ENCODE measurements at places on chromosomes 7 and 10.
A peak's percentile ranks its signal among the peaks of the same experiment; 100 is the strongest.

DNA sequence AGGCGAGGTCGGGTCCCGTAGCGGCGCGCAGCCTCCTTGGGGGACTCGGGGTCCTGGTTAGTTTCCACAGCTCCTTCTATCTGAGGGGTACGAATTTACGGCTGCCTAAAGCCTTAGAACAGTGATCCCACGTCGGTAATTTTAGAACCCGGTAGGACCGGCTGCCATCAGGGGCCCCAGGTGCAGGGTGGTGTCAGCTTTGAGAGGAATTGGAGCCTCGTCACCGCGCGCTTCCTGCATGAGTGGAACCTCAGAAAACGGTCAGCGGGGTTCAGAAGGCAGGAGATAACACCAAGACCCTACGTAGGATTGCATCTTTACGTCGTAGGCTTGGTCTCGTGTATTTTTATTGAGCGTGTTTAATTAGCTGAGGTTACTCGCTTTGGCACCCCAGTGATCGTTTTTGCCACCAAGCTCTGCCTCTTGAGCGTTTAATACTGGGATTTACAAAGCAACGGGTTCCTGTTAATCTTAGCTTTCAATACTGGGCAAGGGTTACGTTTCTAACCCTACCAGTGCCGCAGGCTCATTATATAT is 443 bp downstream of the RNF32 start:
- DNase-seq: peak; percentile 70

DNA sequence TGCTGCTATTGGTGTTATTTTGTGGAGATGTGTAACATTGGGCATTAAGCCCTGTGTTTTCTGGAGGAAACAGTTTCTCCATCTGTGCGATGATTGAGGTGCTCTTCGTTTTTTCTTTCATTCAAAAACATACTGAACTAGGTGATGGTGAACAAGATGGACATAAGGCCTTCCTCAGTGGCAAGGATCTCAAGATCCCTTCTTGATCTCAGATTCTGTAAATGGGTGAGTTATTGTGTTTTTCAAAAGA is 759 bp upstream of the ELAPOR2 start:
- DNase-seq: no peak

DNA sequence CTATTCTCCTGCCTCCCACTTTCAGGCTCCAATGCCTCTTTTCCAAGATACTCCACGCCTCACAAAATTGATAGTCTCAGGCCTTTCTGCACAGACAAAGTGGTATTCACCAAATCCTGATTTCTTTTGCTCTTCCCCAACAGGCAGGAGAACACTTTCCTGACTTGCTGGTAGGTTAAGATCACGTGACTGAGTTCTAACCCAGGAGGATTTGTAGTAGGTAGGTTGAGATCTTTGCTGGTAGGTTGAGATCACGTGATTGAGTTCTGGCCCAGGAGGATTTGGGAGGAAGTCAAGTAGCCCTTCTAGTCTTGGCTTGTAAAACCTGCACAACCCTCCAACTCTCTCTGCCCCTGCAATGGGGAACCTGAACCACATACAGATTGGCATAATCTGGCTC is 741.5 kb downstream of the TYW1 start:
- no peak for DNase-seq

DNA sequence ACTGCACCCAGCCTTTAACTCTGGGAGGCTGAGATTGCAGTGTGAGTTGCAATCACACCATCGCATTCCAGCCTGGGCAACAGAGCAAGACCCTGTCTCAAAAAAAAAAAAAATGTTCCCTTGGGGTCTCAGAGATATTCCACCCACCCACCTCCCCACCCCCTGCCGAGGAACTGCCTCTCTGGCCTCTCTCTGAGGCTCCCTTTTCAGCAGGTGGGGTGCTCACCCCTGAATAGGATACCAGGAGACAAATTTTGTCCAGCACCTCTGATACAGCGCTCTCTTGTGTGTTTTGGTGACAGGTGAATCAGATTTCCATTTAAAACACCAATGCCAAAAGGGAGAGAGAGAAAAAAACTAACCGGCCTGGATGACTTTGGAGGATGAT is 92.6 kb upstream of the KIF5B start:
- no peak for DNase-seq

DNA sequence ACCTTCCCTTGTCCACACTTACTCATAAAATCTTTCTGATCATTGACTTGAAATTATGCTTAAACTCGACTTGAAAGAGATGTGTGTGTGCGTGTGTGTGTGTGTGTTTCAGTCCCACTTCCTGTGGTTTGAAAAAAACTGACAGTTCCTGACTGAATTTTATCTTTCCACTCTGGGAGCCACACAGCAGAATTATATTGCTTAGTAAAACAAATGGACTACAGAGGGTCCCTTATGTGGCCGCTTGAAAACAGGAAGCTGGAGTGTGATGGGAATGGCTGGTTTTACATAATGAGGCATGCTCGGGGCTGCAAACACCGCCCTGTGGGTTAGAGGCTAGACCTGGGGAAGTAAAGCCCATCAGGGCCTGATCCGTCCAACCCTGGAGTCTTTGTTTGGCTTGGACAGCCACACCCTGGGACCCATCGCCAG is 54.8 kb downstream of the LYZL1 start:
- DNase-seq: no peak

All from kidney tubule cell (primary cell).